ENCODE measurements at places on chromosomes 1 and 21. TPM values are rescaled to one million over a fixed set of nuclear protein-coding genes. Genes with fewer than 3 reads are reported as not detected.

DNA sequence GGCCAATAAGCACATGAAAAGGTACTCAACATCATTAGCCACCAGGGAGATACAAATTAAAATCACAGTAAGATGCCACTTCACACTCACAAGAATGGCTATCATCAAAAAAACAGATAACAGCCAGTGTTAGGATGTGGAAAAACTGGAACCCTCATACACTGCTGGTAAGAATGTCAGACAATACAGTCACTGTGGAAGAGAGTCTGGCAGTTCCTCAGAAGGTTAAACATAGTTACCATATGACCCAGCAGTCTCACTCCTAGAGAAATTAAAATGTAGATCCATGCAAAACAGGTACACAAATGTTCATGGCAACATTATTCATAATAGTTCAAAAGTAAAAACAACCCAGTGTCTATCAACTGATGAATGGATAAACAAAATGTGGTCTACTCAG is 33.3 kb downstream of the LDLRAD1 start:
- DNase-seq = no peak
- no peaks in the 10 kb centered on the region for H3K27me3 ChIP-seq
- H3K27ac ChIP-seq = no peak overlapping the region
- no peak overlapping the region for H3K4me3 ChIP-seq
- no peaks in the 10 kb centered on the region for H3K36me3 ChIP-seq
- peaks cover 2% of the 10 kb centered on the region for H3K4me1 ChIP-seq

GRCh38 chr1:172117800-172118199 is 276.5 kb downstream of the DNM3 start:
- no peaks in the 10 kb centered on the region for H3K36me3 ChIP-seq
- H3K27me3 ChIP-seq = no peaks in the 10 kb centered on the region
- peak; percentile 82 for DNase-seq
- no peak overlapping the region for H3K27ac ChIP-seq

Gene PAFAH2
- total RNA-seq = 11.7 TPM

Gene TMOD4
- total RNA-seq = not detected

Gene HORMAD1
- under 0.01 TPM for total RNA-seq
